CD8-positive, alpha-beta T cell (primary cell): ENCODE measurements at places on chromosomes 4 and X.
A peak's percentile ranks its signal among the peaks of the same experiment; 100 is the strongest.

DNA sequence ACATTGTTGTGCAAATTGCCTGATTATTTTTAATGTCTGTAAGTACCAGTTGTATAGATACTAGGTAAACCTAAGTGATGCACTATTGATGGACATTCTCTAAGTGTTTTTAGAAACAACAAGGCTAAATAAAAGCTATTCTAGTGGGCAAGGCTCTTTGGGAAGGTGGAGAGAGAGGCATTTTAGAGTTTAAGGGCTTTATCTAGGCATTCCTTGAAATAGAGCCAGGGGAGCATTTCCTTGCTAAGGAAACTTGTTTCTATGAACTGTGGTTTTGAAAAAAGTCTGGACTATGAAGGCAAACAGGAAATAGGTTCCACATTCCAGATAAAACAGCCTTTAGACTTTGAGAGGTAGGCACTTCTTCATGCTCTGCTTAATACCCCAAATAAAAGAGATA lies 23.8 kb downstream of the BMX start:
- DNase-seq = no peak

DNA sequence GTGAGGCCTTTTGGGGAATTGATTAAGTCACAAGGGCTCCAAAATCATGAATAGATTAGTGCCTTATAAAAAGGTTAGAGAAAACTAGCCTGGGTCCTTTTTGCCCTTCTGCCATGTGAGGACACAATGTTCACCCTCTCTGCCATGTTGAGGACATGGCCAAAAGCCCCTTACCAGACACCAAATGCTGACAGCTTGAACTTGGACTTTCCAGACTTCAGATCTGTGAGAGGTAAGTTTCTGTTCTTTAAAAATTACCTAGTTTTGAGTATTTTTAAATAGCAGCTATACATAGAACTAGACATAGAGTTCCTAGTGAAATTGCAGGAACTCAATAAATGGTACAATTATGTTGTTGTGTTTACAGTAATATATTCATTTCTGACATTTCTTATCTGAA lies 1214.4 kb downstream of the ADGRL3 start:
- DNase-seq = no peak

DNA sequence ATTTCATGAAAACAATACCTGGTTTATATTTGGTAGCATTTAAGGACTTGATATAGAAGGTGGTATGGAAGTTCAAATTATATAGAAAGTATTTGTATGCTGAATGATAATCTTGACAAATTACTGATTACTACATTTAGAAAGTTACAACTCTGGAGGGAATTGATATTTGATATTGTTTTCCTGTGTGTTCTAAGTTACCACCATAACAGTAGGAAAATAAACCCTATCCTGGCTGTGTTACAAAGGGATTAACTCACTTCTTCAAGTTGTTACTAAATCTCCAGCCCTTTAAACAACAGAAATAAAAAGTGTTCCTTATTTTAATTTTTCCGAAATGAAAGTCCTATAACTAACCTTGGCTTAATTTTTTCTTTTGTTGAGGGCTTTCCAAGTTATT lies 36.6 kb downstream of the FHL1 start:
- DNase-seq = no peak

GRCh38 chr4:112069110-112069509 lies 76.1 kb upstream of the FAM241A start:
- DNase-seq = no peak

DNA sequence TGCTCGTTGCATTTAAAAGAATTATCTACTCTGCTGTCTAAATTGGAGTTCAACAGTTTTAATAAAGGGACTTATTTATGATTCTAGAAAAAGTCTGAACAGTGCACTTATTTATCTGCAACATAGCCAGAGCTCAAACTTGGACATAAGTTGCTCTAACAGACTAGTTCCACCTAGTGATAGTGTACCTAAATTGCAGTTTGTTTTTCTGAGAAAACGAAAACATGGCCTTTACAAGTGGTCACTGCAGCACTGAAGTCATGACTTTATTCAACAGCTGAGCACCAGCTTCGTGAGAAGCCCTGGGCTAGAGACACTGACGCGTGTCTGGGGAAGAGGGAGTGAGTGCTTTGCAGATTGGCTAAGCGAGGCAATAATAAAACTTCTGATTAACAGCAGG lies 77.3 kb upstream of the IGSF1 start:
- DNase-seq = no peak

DNA sequence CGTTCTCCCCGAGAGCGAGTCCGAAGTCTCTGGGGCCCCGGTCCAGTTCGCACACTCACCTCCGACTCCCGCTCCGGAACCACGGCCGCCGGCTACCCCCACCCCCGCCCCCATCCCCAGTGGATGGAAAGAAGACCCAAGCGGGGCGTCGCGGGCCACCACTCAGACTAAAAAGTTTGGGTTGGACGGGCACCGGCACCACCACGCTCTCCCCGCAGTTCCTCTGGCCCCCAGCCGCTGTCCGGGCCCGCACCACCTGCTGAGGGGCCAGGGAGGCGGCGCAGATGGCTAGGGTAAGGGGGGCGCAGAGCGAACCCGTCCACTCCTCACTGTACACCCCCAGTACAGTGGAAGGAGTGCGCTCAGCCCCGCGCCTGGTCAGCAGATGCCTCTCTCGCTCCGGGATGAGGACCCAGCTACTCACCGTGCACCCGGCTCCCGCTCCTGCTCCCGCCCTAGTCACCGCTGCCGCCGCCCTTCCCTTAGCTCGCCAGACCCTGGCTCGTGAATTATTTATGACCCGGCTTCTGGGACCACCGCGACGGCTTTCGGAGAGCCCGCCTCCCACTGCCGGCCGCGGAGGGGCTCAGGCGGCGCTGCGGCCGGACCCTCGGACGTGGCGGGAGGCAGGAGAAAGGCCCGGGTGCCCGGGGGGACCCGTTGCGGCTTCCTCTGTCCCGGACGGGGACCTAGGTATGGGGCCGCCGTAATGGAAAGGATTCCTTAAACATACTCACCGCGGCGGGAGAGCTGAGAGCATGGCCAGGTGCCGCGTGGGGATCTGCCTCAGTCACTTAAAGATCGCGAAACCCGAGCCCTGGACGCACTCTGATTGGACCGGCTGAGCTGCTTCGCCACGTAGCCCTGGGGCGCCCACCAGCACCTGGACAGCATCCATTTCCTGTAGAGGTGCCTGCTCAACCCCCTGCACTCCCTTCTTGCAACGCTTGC lies at the start of gene PROM1:
TSS of gene PROM1 (minus strand) at position 783 of the 951 bp plus-strand sequence. CDS start 8,117 bp downstream, outside the sequence.
- DNase-seq = no peak

DNA sequence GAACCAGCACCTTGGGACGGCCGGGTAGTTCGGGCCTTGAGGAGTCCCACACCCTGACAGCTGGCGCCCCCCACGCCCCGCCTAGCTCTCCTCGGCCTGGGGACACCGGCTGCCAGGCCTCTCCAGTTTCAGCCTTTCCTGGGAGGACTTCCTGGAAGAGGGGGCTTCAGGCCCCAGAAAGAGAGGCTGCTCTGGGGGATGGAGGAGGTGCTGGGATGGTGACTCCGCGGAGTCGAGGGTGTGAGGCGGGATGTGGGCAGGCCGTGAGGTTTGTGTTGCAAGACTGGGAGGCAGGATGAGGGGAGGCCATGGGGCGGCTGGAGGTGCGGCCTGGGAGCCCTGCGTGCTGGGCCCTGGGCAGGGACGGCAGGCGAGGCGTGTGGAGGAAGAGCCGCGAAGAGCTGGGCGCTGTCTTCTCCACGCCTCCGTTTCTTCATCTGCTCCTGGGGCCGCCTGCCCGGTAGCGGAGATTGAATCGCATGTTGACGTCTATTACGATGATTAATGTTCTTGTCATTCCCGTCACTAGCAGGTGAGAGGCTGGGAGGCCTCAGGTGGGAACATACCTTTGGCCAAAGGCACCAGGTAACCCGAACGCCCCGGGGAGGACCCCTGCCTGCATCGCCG lies 918 bp upstream of the FGFRL1 start:
- peak; percentile 59 for DNase-seq

DNA sequence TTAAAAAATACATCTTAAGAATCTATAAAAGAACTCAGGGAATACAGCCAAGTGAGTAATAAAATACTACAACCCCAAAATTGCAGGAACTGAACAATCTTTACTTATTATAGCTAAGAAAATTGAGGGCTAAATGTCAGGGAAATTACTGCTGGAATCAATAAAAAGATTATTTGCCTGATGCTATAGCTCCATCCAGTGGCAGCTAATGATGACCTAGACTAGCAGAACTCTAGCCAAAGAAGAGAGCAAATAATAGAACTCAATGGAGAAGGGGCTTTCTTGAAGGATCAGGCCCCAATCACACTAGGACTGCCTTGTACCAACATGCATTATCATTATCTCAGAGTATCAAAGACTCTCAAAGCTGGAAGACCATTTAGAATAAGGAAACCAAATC lies 85.0 kb upstream of the FAM241A start:
- DNase-seq = no peak

DNA sequence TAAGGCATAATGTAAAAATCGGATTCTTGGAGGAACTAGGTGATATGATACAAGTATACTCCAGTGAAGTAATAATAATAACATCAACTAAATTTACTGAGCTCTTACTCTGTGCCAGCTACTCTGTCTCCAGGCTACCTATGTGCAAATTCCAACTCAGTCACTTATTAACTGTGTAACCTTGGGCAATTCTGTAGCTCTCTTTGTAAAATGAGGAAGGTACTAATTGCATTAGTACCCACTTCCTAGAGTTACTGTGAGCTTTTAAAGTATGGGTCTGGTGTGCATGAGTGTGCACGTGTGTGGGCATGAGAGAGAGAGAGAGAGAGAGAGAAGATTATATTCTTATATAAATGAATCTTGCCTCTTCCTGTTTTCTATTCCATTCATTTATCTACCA lies 169.9 kb downstream of the KCNIP4 start:
- no peak for DNase-seq

- DNase-seq = no peak
These were observed 20.8 kb upstream of the LRBA start for GRCh38 chr4:151035911-151036310.

DNA sequence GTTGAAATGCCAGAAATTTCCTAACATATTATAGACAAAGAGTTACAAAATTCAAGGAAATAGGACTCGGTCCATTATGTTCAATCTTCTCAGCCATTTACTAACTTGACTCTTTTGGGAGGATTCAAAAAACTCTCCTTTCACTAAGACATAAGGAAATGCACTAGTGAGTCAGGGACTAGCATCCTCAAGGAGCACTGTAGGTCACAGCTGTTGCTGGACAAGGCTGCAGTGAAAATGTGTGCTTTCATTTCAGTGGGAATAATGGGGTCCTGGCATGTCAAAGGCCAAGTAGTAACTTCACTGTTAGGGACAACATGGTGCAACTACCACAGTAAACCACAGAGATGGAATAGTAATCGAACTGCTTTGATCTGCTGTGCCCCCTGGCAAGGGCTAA lies 56.9 kb upstream of the ABCG2 start:
- no peak for DNase-seq

DNA sequence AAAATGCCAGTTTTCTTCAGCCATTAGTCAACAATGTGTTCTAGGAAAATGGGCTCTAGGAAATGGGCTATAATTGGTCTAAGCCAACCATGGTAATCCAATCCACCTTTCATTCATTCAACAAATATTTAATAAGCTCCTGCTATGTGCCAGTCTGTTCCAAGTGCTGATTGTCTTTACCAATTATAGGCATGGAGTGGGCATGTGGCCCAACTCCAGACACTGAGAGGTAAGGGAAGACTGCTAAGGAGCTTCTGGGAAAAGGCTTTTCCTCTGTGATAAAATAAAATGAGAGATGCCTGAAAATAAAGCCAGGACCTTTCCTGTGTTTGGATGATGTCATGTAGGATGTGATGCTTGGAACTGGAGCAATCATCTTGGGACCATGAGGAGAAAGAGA lies 43.3 kb downstream of the HOPX start:
- no peak for DNase-seq

- DNase-seq = no peak
These were observed 619.2 kb upstream of the GNPDA2 start for GRCh38 chr4:45345558-45345957.

DNA sequence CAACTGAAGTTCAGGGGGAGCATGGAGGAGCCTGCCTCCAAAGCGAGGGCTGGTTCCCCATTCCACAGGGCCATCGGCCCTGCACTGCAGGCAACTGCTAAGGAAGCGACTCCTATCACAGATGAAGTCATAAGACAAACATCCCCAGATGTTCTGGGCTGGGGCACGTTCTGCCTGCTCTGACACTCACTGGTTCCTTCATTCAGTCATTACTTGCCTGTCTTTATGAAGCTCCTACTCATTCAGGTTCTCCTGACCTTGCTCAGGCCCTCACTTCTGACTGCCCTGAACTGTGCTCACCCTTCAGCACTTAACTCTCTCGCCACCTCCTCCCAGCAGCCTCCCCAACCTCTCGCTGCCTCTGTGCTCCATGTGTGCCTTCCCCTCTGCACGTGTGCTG lies 2.5 kb upstream of the SLC2A9 start:
- no peak for DNase-seq

DNA sequence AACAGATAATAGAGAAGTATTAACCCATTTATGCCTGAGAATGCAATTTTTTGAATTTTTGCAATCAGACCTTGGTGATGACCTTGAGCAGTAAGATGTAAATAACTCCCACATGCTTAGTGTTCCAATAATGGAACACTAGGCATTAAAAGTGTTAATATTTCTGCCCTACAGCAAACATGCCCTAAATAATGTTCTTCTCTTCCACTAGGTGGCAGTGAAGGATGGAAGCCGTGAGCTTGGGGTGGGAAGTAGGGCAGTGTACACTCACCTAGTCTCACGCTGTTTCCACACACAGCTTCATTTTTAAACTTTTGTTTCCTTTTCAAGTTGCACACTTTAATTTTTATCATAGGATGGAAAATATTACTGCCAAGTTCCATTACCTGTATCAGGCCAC lies 613.1 kb upstream of the HS3ST1 start:
- DNase-seq = no peak

DNA sequence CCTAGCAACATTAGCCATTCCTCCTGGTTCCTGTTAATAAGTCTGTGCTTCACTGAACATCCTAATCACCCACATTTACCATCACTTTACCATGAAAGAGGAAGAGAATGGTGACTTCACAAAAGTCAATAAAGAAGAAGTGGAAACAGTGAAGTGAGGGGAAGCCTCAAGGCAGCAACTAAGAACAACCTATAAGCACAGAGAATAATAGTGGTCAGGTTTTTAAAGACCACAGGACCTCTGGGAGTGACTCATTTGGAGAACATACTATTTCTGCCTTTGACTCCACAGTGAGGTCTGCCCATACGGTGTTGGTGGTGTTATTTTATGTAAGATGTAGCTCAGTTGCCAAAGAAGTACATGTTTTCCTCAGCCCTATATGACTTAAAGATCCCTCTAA lies 86.0 kb upstream of the TET2 start:
- no peak for DNase-seq
